ENCODE measurements at places on chromosomes 16 and 17.
A peak's percentile ranks its signal among the peaks of the same experiment; 100 is the strongest.

DNA sequence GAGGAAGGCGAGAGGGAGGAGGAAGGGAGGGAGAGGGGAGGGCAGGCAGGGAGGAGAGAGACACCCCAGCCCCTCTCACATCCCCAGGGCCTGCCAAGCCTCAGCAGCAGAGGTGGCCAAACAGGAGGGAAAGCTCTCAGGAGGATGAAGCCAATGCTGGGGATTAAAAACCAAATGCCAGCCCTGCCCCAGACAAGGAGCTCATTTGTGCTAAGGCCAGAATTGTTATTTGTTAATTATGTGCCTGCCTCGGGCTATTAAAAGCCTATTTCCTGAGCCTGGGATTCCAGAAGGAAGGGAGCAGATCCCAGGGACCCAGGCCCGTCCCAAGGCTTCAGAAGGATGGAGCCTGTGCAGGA is 27.9 kb upstream of the GINS2 start:
- no peak for DNase-seq

DNA sequence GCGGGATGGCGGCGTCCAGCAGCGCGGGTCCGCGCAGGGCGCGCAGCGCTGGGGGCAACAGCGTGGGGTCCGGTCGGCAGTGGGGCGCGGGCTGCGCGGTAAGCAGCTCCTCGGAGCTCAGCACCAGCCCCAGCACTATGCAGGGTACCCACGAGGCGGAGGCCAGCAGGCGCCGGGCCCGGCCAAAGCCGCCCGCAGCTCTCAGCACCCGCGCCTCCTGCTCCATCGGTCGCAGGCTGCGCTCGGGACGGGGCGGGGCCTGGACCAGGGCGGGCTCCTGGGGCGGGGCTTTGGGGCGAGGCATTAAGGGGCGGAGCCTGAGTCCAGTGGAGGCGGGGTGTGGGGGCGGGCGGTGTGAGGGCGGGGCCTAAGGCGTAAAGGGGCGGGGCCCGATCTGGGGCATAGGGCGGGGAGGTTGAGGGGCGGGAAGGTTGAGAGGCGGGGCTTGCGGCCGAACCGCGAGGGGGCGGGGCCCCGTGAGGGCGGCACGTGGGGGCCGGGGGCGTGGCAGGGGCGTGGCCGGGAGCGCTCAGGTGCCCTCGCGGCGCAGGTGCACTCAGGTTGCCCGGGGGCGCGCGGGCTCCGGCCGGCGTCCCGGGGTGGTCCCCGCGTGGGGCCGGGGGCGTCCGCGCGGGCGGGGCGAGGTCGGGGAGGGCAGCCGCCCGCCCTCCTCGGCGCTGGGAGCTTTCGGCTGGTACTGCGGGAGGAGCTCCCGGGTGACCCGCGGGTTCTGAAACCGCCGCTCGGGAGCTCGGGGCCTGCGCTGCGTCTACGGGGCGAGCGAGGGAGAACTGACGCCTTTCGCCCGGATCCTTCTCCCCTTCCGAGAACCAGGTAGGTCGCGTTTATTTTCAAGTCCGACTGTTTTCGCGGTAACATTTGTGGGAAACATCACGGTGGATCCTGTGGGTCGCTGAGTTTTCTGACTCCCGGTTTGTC is 1.4 kb upstream of the SLC22A31 start:
- no peak for DNase-seq

DNA sequence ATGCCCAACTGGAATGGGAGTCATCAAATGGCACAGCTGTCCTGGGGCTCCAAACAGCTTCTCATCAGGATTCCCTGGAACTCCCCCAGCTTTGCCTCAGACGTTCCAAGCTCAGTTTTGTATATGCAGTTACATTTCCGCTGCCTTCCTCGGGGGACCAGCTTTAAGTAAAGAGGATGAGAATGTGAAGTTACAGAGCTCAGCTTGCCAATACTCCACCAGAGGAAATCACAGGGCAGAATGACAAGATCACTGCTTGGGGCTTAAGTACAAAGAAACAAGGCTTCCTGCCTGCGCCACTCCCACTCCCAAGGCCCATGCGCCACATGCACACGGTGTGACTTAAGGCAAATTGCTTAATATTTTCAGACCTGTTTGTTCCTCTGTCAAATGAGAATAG is 272.4 kb upstream of the CDH11 start:
- DNase-seq = no peak

DNA sequence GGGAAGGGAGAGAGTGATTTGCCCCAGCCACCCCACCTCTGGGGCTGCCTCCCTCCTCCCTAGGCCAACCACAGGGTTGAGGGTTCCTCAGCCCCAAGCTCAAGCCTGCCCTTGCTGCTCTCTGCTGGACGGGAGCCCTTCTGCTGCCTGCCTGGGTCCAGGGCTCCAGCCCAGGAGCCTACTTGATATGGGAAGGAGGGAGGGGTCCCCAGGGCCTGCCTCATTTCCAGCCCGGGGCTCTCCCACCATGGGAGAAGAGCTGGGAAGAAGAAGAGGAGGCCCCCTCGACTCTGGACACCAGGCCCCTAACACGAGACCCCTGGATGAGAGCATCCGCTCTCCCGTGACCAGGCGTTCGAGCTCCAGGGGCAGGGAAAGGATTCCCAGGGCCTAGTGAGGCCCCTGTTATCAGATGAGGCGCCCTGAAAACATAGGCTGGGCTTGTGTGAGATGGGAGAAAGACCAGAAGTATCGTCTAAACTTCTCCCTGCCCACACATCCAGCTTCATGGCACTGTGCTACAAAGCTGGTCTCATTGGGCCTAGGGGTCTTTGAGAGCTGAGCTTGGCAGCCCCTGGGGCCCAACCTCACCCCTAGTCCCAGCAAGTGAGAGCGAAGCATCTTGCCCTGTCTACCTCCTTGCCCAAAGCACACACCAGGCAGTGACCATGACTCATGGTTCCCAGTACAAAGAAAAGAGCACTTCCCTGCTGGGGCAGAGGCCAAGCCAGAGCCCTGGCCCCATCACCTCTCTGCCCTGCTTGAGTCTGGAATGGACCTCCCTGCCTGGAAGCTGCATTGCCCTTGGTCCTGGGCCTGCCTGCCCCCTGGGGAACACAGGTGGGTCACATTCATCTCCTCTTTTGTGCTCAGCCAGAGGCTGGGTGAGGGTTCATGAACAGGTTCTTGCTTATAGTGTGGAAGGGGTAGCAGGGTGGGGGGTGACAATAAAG is 987 bp downstream of the SLC16A5 start:
- no peak for DNase-seq

DNA sequence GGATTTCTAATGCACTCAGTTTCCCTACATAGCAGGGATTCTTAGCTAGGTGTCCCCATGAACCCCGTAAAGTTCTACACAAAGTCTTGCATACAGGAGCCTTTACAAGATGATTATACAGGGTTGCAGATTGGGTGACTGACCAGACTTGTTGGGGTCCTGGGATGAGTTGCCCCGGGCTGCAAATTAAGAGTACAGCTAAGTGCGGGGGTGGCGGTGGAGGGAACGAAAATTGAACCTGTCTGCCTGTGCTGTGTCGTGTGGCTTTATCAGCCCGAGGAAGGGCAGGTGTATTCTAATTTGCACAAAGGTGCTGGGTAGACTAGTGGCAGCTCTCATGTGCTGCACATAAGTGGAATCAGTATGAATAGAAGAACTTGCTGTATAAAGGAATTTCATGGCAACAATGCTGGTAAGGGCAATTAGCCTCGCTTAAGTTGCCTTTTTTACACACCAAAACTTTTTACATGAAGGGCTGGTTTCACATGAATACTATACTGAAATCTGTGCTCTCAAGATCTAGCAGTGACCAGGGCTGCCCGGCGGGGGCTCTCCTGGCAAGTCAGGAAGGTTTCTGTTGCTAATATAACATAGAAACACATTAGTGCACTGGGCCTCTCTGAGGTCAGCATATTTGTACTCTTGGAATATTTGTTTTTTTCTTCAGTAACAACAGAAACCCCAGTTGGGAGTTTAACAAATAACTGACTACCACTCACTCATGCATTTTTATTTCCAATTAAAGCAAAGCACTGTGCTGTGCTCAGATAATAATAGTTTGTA is 50.7 kb downstream of the ADCY7 start:
- no peak for DNase-seq

- no peak for DNase-seq
Measured at GRCh38 chr16:71574702-71575101, 2.2 kb downstream of the TAT start.

GRCh38 chr17:50763716-50764475 is 3.4 kb downstream of the ANKRD40CL start:
- DNase-seq = no peak

- DNase-seq = no peak
Measured at GRCh38 chr16:57883953-57884654, 81.8 kb upstream of the KIFC3 start.

- no peak for DNase-seq
Measured at GRCh38 chr16:54022362-54022761, 264.2 kb downstream of the IRX3 start.

DNA sequence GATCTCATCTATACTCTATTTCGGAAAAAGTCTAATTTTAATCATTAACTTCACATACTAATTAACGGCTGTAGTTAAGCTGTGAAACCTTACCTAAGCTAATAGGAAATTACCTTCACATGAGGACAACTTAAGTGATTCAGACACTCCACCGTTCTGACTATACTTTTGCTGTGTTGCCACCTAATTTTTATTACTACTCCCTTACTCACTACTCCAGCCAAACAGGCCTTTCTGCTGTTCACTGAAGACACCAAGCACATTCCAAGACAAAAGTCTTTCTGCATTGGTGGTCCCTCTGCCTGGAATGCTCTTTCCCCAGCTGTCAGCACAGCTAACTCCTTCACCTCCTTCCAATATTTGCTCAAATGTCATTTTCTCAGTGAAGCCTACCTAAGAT is 1.3 kb downstream of the CMTR2 start:
- DNase-seq = no peak

GRCh38 chr16:27769561-27770255 is 219.8 kb downstream of the KATNIP start:
- peak; percentile 17 for DNase-seq

- DNase-seq = no peak
Measured at GRCh38 chr16:71645450-71645849, 19.5 kb downstream of the MARVELD3 start.

GRCh38 chr16:441447-441846 is 16.0 kb downstream of the RAB11FIP3 start:
- no peak for DNase-seq

- DNase-seq = no peak
Measured at GRCh38 chr17:7490144-7490543, 6.0 kb downstream of the POLR2A start.

DNA sequence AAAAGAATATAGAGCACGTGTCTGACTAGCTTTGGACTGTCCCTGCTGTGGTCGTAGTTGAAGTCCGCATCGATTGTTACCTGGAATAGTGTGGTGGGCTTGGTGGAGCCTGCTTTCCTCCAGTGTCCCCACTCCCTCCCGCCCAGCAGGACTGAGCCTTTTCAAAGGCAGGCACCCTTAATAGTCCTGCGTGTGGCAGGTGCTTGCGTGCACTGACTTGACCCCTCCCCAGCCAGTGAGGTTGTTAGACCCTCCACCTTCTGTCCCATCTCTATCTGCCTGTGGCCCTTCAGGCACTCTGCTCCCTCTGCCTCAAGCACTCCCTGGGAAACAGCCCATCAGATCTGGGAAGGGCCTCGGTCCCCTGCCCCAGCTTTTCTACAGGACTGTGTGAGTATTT is 36.6 kb downstream of the TMEM11 start:
- DNase-seq = no peak

DNA sequence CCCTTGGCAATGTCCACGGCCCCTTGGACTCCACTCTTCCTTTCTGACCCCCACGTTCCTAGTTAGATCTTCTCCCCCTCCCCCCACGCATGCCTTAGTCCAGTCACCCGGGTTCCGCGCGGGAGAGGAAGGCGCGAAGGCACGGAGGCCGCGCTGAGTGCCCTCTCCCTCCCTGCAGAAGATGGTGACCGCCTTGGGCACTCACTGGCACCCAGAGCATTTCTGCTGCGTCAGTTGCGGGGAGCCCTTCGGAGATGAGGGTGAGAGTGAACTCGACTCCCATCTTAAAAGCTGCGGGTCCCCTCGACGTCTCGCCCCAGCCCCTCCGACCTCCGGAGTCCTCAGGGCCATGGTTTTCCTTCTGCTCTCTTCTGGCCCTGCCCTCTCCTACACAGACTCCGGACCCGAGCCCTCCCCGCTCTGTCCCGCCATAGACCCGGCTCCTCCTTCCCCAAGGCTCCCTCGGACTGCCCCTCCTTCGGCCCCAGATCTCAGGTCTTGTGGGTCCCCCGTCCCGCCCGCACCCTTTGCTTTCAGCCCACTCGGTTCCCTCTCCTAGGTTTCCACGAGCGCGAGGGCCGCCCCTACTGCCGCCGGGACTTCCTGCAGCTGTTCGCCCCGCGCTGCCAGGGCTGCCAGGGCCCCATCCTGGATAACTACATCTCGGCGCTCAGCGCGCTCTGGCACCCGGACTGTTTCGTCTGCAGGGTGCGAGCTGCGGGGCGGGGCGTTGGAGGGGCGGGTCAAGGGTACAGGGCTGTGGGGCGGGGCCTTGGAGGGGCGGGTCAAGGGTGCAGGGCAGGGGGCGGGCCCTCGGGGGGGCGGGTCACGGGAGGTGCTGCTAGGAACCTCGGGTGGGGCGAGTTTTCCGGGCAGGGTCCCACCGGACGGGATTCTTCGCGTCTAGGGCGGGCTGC is 4.6 kb downstream of the TGFB1I1 start:
- no peak for DNase-seq

- DNase-seq = no peak
Measured at GRCh38 chr17:75908201-75908600, 3.5 kb upstream of the MRPL38 start.

DNA sequence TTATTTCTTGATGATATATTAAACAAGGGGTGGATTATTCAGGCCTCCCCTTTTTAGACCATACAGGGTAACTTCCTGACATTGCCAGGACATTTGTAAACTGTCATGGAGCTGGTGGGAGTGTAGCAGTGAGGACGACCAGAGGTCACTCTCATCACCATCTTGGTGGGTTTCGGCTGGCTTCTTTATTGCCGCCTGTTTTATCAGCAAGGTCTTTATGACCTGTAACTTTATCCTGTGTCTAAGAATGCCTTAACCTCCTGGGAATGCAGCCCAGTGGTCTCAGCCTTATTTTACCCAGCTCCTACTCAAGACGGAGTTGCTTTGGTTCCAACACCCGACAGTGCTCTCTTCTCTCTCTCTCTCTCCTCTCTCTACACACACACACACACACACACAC is 221.9 kb downstream of the C16orf95 start:
- DNase-seq = no peak

DNA sequence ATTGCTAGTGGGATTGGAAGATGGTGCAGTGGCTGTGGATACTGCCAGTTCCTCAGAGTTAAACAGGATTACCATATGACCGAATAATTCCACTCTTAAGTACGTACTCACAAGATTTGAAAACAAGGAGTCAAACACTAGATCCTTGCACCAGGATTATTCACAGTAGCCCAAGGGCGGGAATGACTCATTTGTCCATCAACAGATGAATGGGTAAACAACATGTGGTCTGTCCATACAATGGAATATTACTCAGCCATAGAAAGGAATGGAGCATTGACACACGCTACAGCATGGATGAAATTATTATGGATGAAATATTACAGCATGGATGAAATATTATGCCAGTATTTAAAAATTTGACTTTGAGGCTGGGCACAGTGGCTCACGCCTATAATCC is 9.1 kb upstream of the MAPK8IP3 start:
- no peak for DNase-seq

Data from AG04449 (cell line).